ENCODE measurements at places on chromosomes 6 and 20.

DNA sequence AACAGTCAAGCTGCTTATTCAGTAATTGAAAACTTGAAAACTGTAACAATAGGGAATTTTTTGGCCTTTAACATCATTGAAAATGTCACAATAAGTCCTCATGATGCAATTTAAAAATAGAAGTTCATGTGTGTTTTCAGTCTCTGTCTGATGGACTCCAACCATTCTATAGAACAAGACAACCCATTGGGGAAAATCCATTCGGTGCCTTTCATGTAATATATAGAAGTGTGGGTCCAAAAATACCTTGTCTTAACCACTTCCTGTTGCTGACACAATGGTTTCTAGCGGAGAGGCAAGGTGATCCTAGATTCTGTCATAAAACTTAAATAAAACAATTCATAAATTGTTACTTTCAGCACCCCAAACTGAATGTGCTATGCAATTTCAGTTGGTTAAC lies 1131.3 kb upstream of the MAP3K7 start:
- DNase-seq = no peak

GRCh38 chr6:165662749-165663376 lies at the start of gene PDE10A:
TSS of gene PDE10A (minus strand) at chr6:165663241. CDS start at chr6:165662811, 430 bp downstream.
- no peak for DNase-seq

GRCh38 chr6:16730738-16731477 lies 30.4 kb downstream of the ATXN1 start:
- DNase-seq = no peak

- no peak for DNase-seq
These were observed 86.0 kb downstream of the MYB start for GRCh38 chr6:135267085-135267484.
